GF-D8 (cell line): ENCODE measurements at places on chromosomes 2 and 18.
A peak's percentile ranks its signal among the peaks of the same experiment; 100 is the strongest.

DNA sequence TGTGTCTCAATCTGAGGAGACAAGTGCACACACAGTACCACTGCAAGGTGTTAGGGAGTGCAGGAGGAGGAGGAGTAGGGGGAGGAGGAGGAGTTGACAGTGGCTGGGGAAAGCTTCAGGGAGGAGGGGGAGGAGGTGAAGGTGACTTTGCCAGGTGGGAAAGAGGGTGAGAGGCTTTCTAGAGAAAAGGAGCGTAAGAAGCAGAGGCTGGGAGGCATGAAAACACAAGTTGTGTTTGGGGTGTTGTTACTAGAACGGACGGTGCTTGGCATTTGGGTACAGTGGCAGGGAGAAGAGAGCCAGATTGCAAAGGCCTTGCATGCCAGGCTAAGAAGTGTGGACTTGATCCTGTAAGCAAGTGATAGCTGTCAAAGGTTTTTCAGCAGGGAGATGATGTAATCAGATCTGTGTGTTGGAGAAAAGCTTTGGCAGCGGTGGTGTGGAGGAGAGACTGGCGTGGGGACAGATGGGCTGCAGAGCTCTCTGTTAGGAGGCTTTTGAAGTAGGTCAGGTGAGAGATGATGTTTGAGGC, 16.2 kb downstream of the TANC1 start:
- no peak for DNase-seq

- no peak for DNase-seq
Measured at GRCh38 chr2:118611691-118612090, 235.8 kb downstream of the EN1 start.

- DNase-seq, result no peak
Measured at GRCh38 chr2:23826040-23826439, 100.9 kb downstream of the ATAD2B start.

GRCh38 chr18:336713-337112, 68.9 kb upstream of the THOC1 start:
- DNase-seq, result peak; percentile 32

GRCh38 chr2:25960920-25961319, 21.4 kb downstream of the KIF3C start:
- peak; percentile 96 for DNase-seq

GRCh38 chr2:236038096-236038495, 130.1 kb downstream of the GBX2 start:
- no peak for DNase-seq

- no peak for DNase-seq
Measured at GRCh38 chr2:74653985-74654882, at the start of gene SEMA4F. TSS of gene SEMA4F (plus strand) at chr2:74654247. CDS start at chr2:74654377, 130 bp downstream.
